ENCODE measurements at places on chromosomes 7 and 10.

- no peak for DNase-seq
These were observed 20.9 kb upstream of the CYP3A43 start for GRCh38 chr7:99806839-99807478.

- DNase-seq: no peak
These were observed 282.0 kb downstream of the ADK start for GRCh38 chr10:74432841-74433594.

DNA sequence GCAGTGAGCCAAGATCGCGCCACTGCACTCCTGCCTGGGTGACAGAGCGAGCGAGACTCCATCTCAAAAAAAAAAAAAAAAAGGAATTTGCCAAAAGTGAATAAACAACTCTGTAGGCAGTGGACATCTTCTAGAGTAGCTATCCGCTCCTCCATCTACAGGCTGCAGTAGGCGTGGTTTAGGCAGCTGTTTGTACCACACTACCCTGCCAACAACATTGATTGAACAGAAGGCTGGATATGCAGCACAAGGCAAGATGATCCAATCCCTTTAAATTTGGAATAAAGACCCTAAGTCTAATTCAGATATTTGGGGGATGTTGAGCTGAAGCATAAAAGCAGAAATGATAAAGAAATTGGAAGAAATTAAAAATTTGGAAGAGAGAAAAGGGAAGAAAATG lies 141.6 kb downstream of the TES start:
- DNase-seq: no peak

DNA sequence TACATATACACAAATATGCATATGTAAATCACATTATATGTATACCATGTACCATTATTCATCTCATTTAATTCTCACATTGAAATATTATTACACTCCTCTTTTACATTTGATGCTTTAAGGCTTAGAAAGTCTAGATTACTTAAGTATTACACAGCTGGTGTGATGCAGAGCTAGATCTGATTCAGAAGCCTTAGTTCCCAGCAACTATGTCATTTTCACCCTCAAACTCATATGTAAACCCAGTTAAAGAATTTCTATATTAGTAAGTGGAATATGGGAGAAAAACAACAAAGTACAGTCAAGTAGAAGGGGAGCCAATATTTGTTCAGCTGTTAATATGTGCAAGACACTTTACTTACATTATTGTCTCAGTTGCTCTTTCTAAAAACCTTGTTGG lies 74.3 kb upstream of the CSTF2T start:
- DNase-seq: no peak

DNA sequence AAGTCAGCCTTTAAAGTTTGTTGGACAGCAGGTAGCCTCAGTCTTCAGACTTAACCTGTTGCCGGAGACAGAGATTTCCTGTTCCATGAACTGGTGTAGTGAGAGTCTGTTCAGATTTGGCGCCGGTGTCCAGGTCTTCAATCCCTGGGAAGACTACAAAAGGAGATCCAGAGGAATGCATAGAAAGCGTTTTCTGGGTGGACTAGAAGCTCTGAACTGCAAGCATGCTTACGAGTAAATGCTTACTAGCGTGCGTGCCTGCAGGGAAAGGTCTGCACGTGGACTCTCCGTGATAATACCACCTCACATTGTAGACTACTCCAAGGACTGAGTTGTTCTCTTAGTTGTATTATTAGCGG lies 878 bp downstream of the GLRX3 start:
- DNase-seq: no peak

- DNase-seq: no peak
These were observed 24.6 kb upstream of the WNT16 start for GRCh38 chr7:121304102-121304658.

- no peak for DNase-seq
These were observed 233.6 kb downstream of the COBL start for GRCh38 chr7:51082940-51083533.

DNA sequence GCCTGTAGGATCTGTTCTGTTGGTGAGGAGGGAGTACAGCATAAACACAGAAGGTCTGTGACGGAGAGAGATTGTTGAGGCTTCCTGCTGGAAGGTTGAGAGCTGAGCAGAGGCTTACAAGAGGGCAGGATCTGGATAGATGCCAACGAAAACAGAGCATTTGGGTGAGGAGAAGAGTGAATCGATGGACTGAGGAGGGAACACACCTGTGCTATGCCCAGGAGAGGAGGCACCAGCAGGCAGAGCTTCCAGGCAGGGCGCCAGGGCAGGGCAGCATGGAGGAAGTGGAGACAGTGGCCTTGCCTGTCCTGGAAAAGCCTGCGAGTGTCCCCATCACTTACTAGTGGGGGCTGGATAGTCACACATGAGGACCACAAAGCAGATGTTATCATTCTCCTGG lies 282.9 kb downstream of the PAXIP1 start:
- DNase-seq: no peak

DNA sequence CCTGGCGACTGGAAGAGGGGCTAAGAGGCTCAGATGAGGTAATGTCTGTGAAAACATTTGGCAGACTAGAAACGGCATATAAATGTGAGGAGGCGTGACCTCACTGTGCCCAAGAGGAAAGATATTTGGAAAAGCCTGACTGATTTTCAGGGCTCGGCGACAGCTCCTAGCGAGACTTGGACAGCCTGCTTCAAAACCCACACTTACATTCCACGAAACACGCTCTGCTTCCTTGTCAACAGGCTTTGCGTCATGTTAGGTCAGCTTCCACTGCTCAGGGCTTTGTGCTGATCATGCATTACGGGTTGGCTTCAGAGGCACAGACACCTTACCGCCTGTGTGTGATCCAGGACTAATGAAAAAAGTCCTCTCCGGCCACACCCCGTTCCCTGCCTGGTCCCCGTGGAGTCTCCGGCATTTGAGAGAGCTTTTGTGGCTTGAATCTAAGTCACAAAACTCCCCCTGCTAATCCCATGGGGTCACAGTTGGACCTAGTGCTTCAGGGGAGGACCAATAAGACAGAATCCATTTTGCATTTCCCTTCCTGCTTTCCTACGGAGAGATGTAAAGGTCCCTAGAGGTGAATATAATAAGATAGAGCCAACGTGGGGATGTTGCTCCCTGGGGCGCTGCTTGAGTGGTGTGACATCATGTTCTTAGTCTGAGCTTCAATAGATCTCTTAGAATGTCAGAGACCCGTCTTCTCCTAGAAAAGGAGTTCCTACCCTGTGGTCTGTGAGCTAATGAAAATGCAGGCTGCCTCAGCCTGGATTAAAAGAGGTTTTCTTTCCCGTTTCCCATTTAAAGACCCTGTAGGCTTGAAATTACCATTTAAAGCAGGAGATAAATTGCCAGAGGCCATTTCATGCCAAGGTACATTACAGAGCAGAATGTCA lies 25.5 kb downstream of the FGFBP3 start:
- DNase-seq: no peak

DNA sequence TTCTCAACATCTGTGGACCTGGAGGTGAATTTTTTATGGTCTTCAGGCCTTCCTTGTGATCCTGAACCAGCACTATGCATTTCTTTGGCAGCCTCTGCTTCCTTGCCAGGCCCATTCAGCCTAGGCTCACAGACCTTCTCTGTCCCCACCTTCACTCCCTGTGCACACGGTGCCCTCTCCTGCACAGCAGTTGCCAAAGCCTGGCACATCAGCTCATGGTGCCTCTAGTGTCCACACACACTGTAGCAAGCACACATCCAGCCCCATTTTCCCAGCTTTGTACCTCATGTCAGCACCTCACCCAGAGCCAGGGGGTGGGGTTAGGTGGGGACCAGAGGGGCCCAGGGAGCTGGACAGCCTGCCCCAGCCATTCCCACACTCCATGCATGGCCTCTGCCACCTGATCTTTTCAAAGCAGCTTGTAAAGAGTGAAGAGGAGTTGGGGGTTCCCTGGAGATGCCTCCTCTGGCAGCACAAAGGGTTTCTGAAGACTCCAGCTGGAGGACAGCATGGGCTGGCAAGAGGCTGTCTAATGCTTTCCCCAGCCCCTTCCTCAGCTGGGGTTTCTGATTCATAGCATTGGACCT lies 57.9 kb upstream of the TMEM72 start:
- DNase-seq: no peak

DNA sequence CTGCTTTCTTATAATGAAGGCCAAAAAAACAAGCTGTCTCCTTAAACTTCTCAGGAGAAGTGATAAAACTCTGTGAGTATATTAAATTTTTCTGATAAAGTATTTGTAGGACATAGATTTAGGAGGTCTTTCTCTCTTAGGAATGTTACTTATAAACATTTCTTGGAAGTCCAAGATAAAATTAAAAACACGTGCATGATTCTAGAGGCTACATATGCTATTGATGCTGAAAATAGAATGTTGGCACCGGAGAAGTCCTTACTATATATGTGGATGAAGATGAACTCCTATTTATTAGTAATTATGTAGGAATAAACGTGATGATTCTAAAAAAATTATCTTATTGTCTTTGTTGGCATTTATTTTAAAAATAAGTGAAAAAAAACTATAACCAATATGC lies 241.3 kb upstream of the LRRTM3 start:
- DNase-seq: no peak

DNA sequence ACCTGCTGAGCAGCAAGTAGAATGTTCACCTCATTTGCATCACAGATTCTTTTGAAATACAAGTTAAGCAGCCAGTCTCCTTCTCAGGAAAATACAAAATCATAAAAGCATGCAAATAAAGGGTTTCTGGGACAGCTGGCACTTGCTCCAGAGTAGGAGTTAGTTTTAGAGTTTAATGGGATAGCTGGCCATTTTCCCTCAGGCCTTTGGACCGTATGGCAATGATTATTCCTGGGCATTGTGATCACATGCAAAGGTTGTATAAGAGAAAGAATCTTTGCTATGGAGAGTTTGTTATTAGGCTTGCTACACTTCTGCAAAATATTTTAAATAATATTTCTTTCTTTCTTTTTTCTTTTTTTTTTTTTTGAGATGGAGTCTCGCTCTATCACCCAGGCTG lies 240.8 kb downstream of the CDK14 start:
- no peak for DNase-seq

DNA sequence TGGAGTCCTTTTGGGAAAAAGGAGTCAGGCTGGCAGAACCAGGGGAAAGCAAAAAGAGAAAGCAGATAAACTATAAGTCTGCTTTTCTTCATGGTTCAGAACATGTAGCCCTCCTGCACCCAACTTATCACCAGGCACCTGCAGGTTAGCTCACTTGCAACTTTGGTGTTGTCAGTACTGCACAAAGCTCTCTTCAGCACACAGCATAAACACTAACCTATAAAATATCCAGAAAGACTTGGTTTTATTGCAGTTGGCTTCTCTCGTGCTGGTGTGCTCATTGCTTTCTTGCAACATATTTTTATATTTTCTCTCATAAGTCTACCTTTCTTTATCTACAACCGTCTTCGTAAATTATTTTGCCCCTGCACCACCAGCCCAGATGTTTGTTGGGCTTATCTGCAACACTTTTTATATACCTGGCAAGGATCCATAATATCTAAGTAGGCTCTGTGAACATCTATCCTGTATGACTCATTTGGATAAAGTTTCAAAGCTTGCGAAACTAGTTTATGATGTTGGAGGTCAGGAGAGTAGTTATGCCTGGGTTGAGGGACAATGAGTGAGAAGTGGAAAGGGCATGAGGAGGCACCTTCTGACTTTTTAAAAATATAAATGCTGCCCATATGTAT lies 164.6 kb downstream of the ANKRD30A start:
- no peak for DNase-seq

GRCh38 chr7:118502235-118502634 lies 277.7 kb downstream of the ANKRD7 start:
- no peak for DNase-seq

- DNase-seq: no peak
These were observed 2.8 kb downstream of the HDAC9 start for GRCh38 chr7:18498341-18498740.

- DNase-seq: no peak
These were observed 114.6 kb downstream of the EPC1 start for GRCh38 chr10:32232378-32232777.

DNA sequence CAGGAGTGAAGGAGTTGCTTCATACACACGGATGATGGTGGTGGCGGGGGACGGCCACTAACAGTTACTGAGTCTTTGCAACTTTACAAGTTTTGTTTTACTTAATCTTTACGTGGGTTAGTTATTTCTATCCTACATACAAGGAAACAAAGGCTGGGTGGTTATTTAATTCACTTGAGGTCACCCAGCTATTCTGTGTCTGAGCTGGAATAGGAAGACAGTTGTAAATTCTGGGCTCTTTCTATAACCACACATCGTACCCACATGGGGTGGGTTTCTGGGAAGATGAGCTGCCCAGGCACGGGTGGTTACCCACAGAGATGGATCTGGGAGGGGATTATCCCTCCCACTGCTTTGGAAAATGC lies 137.9 kb downstream of the ANLN start:
- DNase-seq: no peak

- DNase-seq: no peak
These were observed 43.4 kb downstream of the GLRX3 start for GRCh38 chr10:130179640-130180039.

- no peak for DNase-seq
These were observed 83.8 kb downstream of the DLG5 start for GRCh38 chr10:77842652-77843212.

DNA sequence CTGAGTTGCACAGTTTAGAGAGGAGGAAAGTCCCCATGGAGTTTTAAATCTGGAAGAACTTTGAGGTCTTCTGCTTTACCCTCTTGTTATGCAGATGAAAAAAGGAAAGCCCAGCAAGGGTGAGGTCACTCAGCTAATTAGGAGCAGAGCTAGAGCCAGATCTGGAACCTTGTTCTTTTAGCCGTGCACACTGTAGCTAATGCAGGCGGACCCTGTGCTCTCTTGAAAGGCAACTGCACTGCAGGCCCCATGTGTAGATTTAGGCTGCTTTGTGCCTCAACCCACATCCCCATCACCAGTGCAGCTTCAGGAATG lies 63.4 kb downstream of the SYPL1 start:
- DNase-seq: no peak

GRCh38 chr7:34156336-34156735 lies 251.0 kb downstream of the BMPER start:
- no peak for DNase-seq

- no peak for DNase-seq
These were observed 554.9 kb downstream of the TCERG1L start for GRCh38 chr10:130756651-130757050.

- no peak for DNase-seq
These were observed 505.6 kb downstream of the GALNT17 start for GRCh38 chr7:71637578-71637977.

DNA sequence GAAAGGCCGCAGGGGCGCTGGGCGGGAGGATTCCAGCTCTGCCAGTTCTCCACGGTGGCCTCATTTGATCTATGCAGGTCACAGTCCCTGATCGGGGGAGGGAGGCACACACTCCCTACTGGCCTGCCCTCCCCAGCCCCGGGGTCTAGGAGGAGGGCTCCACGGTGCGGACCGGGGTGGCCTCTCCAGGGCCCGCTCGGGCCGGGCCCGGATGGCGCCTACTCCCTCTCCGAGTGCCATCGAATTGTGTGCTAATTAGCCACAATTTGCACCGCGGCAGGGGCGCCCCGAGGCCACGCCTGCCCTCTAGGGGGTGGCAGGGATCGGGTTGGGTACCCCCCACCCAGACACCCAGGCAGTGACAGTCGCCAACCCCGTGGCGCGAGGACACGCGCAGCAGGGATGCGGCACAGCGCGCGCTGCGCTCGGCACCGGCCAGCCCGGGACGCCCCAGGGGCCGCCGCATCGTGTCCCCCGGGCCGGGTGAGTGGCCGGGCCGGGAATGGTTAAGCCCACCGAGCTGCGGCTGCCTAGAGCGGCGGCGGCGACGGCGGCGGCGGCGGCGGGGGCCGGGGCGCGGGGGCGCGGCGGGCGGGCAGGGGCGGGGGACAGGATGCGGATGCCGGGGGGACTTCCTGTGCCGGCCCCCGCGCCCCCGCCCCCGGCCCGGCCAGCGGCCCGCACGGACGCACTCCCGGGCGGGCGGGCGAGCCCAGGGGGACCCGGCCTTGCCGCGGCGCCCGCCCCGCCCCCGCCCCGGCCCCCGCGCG lies at the start of gene ZNF853:
Gene ZNF853, plus strand, starts transcription at position 658 of the 770 bp plus-strand sequence. CDS start 565 bp downstream, outside the sequence.
- no peak for DNase-seq

- DNase-seq: no peak
These were observed 59.4 kb downstream of the MDFIC start for GRCh38 chr7:114981323-114981722.

Data from left forelimb (tissue), 1 donor.